Naive thymus-derived CD4-positive, alpha-beta T cell (primary cell): ENCODE measurements at places on chromosomes 6 and 20. TPM values are rescaled to one million over a fixed set of nuclear protein-coding genes. Genes with fewer than 3 reads are reported as not detected.

FAM184A gene
- 0.99 TPM for polyA plus RNA-seq

DNA sequence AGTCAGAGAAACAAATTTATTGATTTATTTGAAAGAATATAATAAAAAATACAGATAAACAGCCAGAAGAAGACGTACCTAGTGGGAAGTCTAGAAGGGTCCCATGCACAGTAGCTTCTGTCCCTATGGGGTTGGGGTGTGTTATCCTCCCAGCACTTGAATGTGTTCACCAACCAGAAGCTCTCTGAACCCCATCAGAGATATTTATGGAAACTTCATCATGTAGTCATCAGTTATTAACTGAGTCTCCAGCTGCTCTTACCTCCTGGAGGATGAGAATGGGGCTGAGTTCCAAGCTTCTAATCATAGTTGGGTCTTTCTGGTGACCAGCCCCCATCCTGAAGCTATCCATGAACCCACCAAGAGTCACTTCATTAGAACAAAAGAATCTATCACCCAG, 15.4 kb upstream of the USP45 start:
- H3K27ac ChIP-seq, result no peak overlapping the region
- H3K4me3 ChIP-seq, result no peak overlapping the region
- no peak for DNase-seq
- peaks cover 7% of the 10 kb centered on the region for H3K36me3 ChIP-seq

GRCh38 chr20:44020406-44021148, 105.9 kb downstream of the TOX2 start:
- H3K27ac ChIP-seq, result no peak overlapping the region
- no peak overlapping the region for H3K4me3 ChIP-seq
- no peaks in the 10 kb centered on the region for H3K27me3 ChIP-seq
- DNase-seq, result no peak
- no peaks in the 10 kb centered on the region for H3K36me3 ChIP-seq

- no peaks in the 10 kb centered on the region for H3K27me3 ChIP-seq
- H3K27ac ChIP-seq, result no peak overlapping the region
- no peak for DNase-seq
- no peaks in the 10 kb centered on the region for H3K4me1 ChIP-seq
Observed at GRCh38 chr6:21730533-21730932, 137.0 kb downstream of the SOX4 start.

OR2J3 gene
- not detected for polyA plus RNA-seq
